ENCODE measurements at places on chromosomes 3 and 15. TPM values are rescaled to one million over a fixed set of nuclear protein-coding genes. Genes with fewer than 3 reads are reported as not detected.

- H3K4me3 ChIP-seq, result peak overlapping the region; percentile 99
- H3K4me1 ChIP-seq, result peaks cover 70% of the 10 kb centered on the region
- H3K36me3 ChIP-seq, result peaks cover 36% of the 10 kb centered on the region
- H3K27ac ChIP-seq, result peak overlapping the region; percentile 93
These were observed 1.2 kb downstream of the TWF2 start for GRCh38 chr3:52237657-52238172.

DNA sequence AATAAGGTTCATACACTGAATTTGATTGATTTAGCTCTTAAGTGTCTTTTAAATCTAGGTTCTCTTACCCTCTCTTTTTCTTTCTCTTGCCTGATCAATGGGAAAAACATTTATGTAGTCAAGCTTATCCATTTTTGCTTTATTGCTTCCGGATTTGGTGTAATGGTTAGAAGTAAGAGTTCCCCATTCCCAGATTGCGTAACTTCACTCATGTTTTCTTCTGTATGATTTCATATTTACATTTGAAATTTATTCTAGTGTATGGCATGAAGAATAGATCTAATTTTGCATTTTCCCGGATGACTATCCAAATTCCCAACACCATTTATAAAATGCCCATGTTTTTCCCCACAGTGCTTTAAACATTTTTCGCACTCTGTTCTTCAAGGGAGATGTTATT, 27.9 kb upstream of the SV2B start:
- H3K4me3 ChIP-seq, result no peak overlapping the region
- no peaks in the 10 kb centered on the region for H3K36me3 ChIP-seq
- no peak for DNase-seq
- no peaks in the 10 kb centered on the region for H3K4me1 ChIP-seq
- H3K27me3 ChIP-seq, result peaks cover 17% of the 10 kb centered on the region

- H3K4me3 ChIP-seq, result no peak overlapping the region
- no peak for DNase-seq
- no peak overlapping the region for H3K27ac ChIP-seq
- no peaks in the 10 kb centered on the region for H3K27me3 ChIP-seq
These were observed 509.3 kb downstream of the ROBO1 start for GRCh38 chr3:79258479-79258878.

DNA sequence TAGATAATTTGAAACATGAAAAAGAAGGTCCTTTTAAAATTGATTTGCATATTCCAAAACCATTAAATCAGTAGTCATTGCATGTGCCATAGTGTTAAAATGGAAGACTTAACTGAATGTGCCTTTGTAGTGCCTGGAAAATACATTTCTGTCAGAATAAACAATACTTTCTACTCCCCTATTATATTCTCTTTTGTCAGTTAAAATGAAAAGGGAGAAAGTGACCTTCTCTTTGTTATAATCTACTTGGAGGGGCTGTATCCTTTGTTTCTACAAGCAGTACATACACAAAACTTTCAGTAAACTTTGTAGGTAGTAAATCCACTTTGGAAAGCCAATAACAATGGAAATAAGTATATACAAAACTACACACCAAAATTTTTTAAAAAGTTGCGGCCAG, 189.5 kb downstream of the NLGN1 start:
- H3K36me3 ChIP-seq, result no peaks in the 10 kb centered on the region
- H3K27me3 ChIP-seq, result peaks cover 18% of the 10 kb centered on the region
- no peak for DNase-seq
- H3K4me1 ChIP-seq, result peaks cover 11% of the 10 kb centered on the region

- peaks cover 6% of the 10 kb centered on the region for H3K4me1 ChIP-seq
- DNase-seq, result no peak
- H3K27ac ChIP-seq, result no peak overlapping the region
- peaks cover 2% of the 10 kb centered on the region for H3K27me3 ChIP-seq
These were observed 61.9 kb downstream of the TM4SF4 start for GRCh38 chr3:149536429-149536828.

DNA sequence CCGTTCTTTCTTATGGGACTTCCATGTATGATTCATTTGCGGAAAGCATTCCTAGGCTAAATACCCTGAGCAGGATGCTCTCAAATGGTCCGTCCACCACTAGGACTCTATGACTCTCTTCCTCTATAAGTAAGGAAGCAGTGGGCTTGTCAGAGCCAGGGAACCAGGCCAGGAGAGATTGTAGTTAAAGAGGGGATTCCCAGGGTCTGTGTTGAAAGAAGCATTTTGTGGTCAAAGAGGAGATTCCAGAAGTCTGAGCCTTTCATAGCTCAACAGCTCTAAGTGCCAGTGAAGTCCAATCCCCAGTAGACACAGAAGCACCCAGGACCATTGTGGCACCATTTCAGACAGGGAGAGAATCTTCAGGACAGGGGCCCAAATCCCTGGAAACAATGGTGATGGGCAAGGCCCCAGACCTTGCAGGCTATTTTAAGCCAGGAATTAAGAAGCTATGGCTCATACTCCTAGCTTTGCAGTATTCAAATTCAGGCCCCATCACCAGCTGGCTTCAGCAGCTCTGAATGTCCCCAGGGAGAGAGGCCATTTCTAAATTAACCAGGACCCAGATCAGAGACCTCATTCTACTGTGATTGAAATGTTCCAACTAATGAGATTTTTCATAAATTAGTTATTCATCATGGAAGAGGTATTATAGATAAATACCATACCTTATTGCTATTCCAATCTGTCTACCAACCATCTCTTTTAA, 81.7 kb downstream of the CD47 start:
- H3K36me3 ChIP-seq, result no peaks in the 10 kb centered on the region
- DNase-seq, result no peak
- no peak overlapping the region for H3K27ac ChIP-seq
- no peak overlapping the region for H3K4me3 ChIP-seq

GRCh38 chr3:152380043-152380442, 111.3 kb downstream of the MBNL1 start:
- H3K36me3 ChIP-seq, result peaks cover 27% of the 10 kb centered on the region
- peaks cover 75% of the 10 kb centered on the region for H3K4me1 ChIP-seq
- H3K4me3 ChIP-seq, result no peak overlapping the region
- no peak for DNase-seq

GRCh38 chr3:145191543-145191942, 969.4 kb downstream of the PLOD2 start:
- no peak for DNase-seq
- no peak overlapping the region for H3K4me3 ChIP-seq
- no peak overlapping the region for H3K27ac ChIP-seq
- H3K4me1 ChIP-seq, result no peaks in the 10 kb centered on the region
- no peaks in the 10 kb centered on the region for H3K27me3 ChIP-seq
- H3K36me3 ChIP-seq, result no peaks in the 10 kb centered on the region

DNA sequence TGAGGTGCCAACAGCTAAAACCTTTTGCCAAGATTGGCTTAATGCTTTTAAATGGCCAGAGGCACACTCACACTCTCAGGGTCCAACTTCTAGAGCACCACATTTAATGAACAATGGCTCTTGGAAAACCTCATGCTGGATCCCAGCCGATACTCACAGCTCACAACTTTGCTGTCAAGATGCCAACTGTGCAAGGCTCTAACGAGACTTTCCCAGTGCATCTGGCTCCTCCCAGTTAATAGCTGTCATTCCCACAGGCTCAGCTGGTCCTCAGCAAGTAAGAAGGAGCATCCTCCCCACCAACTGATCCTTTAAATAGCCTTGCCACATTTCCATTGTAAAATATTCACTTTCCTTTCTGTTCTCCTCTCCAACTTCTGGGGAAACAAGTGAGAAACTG, 20.3 kb upstream of the FRMD4B start:
- H3K4me3 ChIP-seq, result no peak overlapping the region
- peaks cover 6% of the 10 kb centered on the region for H3K27me3 ChIP-seq
- H3K4me1 ChIP-seq, result peaks cover 4% of the 10 kb centered on the region
- no peak overlapping the region for H3K27ac ChIP-seq
- no peak for DNase-seq
- H3K36me3 ChIP-seq, result no peaks in the 10 kb centered on the region

GRCh38 chr15:70099967-70100473, 2.3 kb upstream of the TLE3 start:
- peak overlapping the region; percentile 63 for H3K27ac ChIP-seq
- peaks cover 13% of the 10 kb centered on the region for H3K27me3 ChIP-seq
- H3K4me3 ChIP-seq, result peak overlapping the region; percentile 91

GRCh38 chr15:60854858-60855564, 374.1 kb downstream of the RORA start:
- no peaks in the 10 kb centered on the region for H3K36me3 ChIP-seq
- H3K4me1 ChIP-seq, result peaks cover 64% of the 10 kb centered on the region
- H3K4me3 ChIP-seq, result no peak overlapping the region
- peak overlapping the region; percentile 33 for H3K27ac ChIP-seq
- peaks cover 3% of the 10 kb centered on the region for H3K27me3 ChIP-seq

GRCh38 chr15:98428253-98428989, 219.9 kb upstream of the IGF1R start:
- H3K4me1 ChIP-seq, result peaks cover 4% of the 10 kb centered on the region
- H3K27me3 ChIP-seq, result peaks cover 42% of the 10 kb centered on the region
- no peaks in the 10 kb centered on the region for H3K36me3 ChIP-seq

- H3K27me3 ChIP-seq, result no peaks in the 10 kb centered on the region
- no peaks in the 10 kb centered on the region for H3K4me1 ChIP-seq
- no peaks in the 10 kb centered on the region for H3K36me3 ChIP-seq
- no peak overlapping the region for H3K27ac ChIP-seq
- H3K4me3 ChIP-seq, result no peak overlapping the region
- no peak for DNase-seq
These were observed 291.1 kb downstream of the CTNNB1 start for GRCh38 chr3:41490360-41490759.

GRCh38 chr3:115102046-115102445, 45.0 kb downstream of the ZBTB20 start:
- DNase-seq, result no peak
- no peaks in the 10 kb centered on the region for H3K27me3 ChIP-seq
- H3K36me3 ChIP-seq, result peaks cover 12% of the 10 kb centered on the region
- H3K4me1 ChIP-seq, result peaks cover 33% of the 10 kb centered on the region
- H3K4me3 ChIP-seq, result no peak overlapping the region

DNA sequence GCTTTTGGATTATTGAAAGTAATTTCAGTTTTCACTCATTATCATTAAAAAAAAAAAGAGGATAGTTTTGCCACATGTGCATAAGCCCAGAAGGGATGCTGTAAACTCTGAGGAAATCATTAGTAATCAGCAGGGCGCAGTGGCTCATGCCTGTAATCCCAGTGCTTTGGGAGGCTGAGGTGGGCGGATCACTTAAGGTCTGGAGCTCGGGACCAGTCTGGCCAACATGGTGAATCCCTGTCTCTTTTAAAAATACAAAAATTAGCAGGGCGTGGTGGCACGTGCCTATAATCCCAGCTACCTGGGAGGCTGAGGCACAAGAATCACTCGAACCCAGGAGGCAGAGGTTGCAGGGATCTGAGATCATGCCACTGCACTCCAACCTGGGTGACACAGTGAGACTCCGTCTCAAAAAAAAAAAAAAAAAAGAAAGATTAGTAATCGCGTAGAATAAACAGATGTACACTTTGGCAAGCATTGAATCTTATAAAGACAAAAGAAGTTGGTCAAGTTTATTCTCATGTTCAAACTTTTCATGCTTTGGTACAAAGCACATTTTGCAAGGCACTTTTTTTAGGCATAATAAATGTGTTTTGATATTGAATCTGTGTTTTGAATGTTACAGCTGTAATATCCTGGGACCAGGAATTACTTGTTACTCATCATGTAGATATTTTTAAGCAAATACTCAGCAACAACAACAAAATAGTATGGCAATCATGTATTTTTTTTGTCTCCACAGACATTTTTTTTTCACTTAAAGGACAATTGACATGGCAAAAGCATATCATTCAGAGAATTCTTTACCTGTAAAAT, 93.2 kb upstream of the AGTR1 start:
- no peak overlapping the region for H3K27ac ChIP-seq
- DNase-seq, result no peak
- H3K4me1 ChIP-seq, result no peaks in the 10 kb centered on the region
- no peaks in the 10 kb centered on the region for H3K27me3 ChIP-seq
- H3K4me3 ChIP-seq, result no peak overlapping the region

DNA sequence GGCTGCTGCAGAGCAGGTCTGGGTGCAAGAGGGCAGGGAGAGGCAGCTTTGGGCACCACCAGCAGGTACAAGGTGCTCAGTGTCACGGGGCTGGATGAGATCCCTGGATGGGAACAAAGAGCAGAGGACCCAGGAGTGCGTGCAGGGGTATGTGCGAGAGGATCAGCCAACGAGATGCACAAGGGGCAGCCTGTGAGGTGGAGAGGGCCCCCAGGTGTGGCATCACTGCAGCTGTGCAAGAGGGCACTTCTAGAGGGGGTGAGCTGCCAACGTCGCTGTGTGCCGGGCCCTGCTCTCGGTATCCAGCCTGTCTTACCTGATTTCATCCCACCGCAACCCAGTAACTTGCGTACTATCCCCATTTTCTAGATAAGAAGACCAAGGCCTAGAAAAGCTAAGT, 67.3 kb upstream of the SNRPA1 start:
- peaks cover 12% of the 10 kb centered on the region for H3K27me3 ChIP-seq
- no peak for DNase-seq
- no peak overlapping the region for H3K4me3 ChIP-seq
- no peak overlapping the region for H3K27ac ChIP-seq
- H3K4me1 ChIP-seq, result no peaks in the 10 kb centered on the region

DNA sequence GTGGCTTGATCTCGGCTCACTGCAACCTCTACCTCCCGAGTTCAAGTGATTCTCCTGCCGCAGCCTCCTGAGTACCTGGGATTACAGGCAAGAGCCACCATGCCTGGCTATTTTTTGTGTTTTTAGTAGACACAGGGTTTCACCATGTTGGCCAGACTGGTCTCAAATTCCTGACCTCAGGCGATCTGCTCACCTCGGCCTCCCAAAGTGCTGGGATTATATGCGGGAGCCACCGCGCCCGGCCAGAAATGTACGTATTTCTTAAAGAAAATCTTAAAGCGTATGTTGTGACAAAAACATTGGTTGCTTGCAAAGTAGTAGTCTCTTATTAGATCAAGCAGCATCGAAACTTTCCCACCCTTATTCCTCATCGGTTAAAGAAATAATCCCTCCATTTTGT, 748.9 kb upstream of the NR2F2 start:
- no peak overlapping the region for H3K27ac ChIP-seq
- H3K4me1 ChIP-seq, result no peaks in the 10 kb centered on the region
- H3K27me3 ChIP-seq, result peaks cover 10% of the 10 kb centered on the region
- H3K4me3 ChIP-seq, result no peak overlapping the region

GRCh38 chr15:72196409-72197040, 1.1 kb downstream of the GRAMD2A start:
- DNase-seq, result no peak
- H3K4me1 ChIP-seq, result peaks cover 13% of the 10 kb centered on the region
- peaks cover 12% of the 10 kb centered on the region for H3K27me3 ChIP-seq
- peaks cover 34% of the 10 kb centered on the region for H3K36me3 ChIP-seq

GRCh38 chr3:197890693-197891092, 59.3 kb upstream of the RPL35A start:
- no peaks in the 10 kb centered on the region for H3K27me3 ChIP-seq
- peaks cover 10% of the 10 kb centered on the region for H3K36me3 ChIP-seq
- no peak overlapping the region for H3K4me3 ChIP-seq
- no peak overlapping the region for H3K27ac ChIP-seq
- DNase-seq, result no peak
- peaks cover 19% of the 10 kb centered on the region for H3K4me1 ChIP-seq

LRRIQ4 gene
- 0.12 TPM for total RNA-seq

CLDN18 gene
- not detected for total RNA-seq

CNTN6 gene
- not detected for total RNA-seq

FBXW12 gene
- total RNA-seq, result 0.11 TPM

ERICH6 gene
- not detected for total RNA-seq

UBAP1L gene
- 3.2 TPM for total RNA-seq

TMCC1 gene
- 17.3 TPM for total RNA-seq

CCR8 gene
- total RNA-seq, result 0.75 TPM

PIERCE2 gene
- 0.34 TPM for total RNA-seq

LCTL gene
- total RNA-seq, result not detected

PP2D1 gene
- total RNA-seq, result not detected

SCN11A gene
- 0.07 TPM for total RNA-seq
